ENCODE measurements at places on chromosomes 11 and 22.
A peak's percentile ranks its signal among the peaks of the same experiment; 100 is the strongest.

GRCh38 chr22:44680481-44680894 lies 21.5 kb upstream of the PRR5 start:
- no peak for DNase-seq

DNA sequence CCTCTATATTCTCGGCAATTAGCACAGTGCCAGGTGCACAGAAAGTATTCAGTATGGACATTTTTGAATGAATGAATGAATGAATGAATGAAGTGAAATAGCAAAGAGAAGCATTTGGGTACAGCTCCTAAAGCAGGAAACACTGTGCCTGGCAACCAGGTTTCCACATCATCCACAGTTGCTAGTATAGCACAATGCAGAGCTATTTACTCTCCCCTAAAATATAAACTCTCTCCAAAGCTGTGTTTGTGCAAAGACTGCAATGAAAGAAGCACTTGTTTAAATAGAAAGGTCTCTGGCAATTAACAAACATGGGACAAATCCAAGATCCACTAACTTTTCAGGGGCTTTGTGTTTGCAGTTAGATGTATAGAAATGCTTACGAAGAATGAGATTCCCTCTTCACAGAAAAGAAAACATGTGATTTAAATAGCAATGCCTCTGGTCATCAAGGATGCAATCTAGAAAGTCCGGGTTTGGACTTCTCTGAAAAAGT lies 103.0 kb upstream of the OPCML start:
- no peak for DNase-seq

GRCh38 chr22:50314455-50315288 lies 7.2 kb upstream of the PLXNB2 start:
- no peak for DNase-seq

- no peak for DNase-seq
Observed at GRCh38 chr11:118086913-118087768, at the start of gene SMIM35. Gene SMIM35 (minus strand): TSS chr11:118086963. CDS start chr11:118086757, 206 bp downstream.

- DNase-seq, result peak; percentile 38
Observed at GRCh38 chr11:64659417-64660144, 63.4 kb downstream of the NRXN2 start.

- peak; percentile 20 for DNase-seq
Observed at GRCh38 chr11:65643971-65644370, 6.1 kb downstream of the SIPA1 start.

- DNase-seq, result no peak
Observed at GRCh38 chr11:66293777-66294625, 2.3 kb downstream of the TMEM151A start.

- no peak for DNase-seq
Observed at GRCh38 chr11:110026858-110027626, 66.2 kb upstream of the ZC3H12C start.

GRCh38 chr11:67287355-67288197 lies 1.5 kb upstream of the ANKRD13D start:
- DNase-seq, result no peak

GRCh38 chr22:29074276-29074772 lies 1.5 kb downstream of the KREMEN1 start:
- DNase-seq, result no peak

DNA sequence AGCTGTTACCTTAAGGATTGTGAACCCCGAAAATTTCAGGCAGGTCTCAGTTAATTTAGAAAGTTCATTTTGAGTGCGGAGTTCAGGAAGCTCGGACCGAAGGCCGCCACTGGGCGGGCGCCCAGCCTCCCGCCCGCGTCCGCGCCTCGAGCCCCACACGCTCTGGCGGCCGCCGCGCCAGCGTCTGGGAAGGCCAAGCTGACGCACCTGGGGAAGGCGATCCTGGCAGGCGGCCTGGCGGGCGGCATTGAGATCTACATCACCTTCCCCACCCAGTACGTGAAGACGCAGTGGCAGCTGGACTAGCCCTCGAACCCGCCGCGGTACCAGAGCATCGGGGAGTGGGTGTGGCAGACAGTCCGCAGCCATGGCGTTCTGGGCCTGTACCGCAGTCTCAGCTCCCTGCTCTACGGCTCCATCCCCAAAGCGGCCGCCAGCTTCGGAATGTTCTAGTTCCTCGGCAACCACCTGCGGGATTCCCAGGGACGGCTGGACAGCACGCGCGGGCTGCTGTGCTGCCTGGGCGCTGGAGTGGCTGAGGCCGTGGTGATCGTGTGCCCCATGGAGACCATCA lies 79.5 kb downstream of the CCDC83 start:
- DNase-seq, result no peak

DNA sequence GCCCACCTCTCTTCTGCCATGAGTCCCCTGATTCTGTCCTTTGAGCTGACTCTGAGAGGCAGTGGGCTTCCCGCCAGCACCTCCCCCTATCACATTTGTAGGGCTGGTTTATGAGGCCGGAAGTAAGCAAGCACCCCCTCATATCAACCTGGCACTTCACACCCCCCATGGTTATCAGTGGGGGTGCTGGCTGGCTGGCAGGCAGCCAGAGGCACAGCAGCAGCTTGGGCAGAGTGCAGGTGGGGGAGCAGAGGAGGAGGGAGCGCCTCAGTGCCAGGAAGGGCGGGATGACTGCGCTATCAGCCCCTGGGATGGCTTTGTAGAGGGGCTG lies 22.9 kb upstream of the CHRM4 start:
- no peak for DNase-seq

GRCh38 chr11:95916049-95916448 lies 7.9 kb downstream of the MTMR2 start:
- no peak for DNase-seq

- DNase-seq, result no peak
Observed at GRCh38 chr11:6692128-6692527, 9.0 kb upstream of the MRPL17 start.

- no peak for DNase-seq
Observed at GRCh38 chr11:132943706-132944568, 588.4 kb downstream of the OPCML start.

GRCh38 chr11:613369-613968 lies 2.3 kb downstream of the IRF7 start:
- DNase-seq, result peak; percentile 76

- peak; percentile 48 for DNase-seq
Observed at GRCh38 chr11:45025716-45026492, 75.2 kb upstream of the TP53I11 start.

GRCh38 chr11:19868281-19868821 lies 155.7 kb downstream of the NAV2 start:
- peak; percentile 92 for DNase-seq

GRCh38 chr11:12834630-12835029 lies 160.4 kb downstream of the TEAD1 start:
- no peak for DNase-seq

GRCh38 chr11:86930957-86931547 lies 24.1 kb downstream of the FZD4 start:
- DNase-seq, result no peak

DNA sequence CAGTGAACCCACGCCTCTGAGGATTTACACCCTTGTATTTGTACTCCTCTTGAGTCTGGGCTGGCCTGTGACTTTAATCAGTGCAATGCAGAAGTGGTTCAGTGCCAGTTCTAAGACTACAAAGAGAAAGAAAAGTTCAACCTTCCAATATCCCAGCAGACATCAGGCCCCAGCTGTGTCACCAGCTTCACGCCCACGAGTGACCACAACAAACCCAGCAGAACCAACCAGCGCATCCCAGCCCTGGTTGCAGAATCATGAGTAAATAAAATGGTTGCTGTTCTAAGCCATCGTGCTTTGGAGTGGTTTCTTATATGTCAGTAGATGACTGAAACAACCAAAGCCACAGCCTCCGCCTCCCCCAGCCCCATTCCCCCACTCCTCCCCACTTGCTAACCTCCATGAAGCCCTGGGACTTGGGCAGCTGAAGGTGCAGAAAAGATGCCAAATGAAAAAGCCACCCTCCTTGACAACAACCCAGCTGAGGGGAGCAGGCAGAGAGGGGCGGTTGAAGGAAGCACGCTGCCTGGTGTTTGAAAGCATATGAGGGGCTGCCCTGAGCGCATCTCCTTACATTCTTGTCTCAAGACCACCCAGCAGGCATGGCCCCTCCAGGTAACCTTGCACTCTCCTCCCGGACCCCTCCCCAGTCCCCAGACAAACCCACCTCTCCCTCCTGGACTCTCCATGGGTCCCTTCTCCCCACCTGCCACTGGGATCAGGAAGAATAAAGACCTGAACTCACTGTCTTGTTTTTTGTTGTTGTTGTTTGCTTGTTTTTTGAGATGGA lies 20.9 kb downstream of the TSKU start:
- peak; percentile 57 for DNase-seq

GRCh38 chr11:94727819-94728218 lies 40.3 kb upstream of the AMOTL1 start:
- DNase-seq, result no peak

DNA sequence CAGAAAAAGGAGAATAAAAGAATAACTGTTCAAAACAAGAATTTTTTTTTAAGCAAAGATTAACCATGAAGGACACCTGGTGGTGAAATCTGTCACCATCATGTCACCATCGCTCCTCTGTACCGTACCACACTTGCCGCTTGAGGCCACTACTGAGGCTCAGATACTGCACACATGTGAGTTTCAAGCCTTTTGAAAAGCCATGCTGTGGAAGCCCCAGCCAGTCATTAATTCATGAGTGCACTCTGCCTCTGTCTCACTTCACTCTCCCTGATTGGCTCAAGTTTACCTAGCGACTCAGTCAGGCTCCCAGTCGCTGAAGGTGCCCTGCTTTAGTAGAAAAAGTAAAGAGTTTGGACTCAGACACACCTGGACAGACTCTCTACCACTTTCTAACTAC lies 6.6 kb upstream of the MS4A12 start:
- DNase-seq, result no peak

DNA sequence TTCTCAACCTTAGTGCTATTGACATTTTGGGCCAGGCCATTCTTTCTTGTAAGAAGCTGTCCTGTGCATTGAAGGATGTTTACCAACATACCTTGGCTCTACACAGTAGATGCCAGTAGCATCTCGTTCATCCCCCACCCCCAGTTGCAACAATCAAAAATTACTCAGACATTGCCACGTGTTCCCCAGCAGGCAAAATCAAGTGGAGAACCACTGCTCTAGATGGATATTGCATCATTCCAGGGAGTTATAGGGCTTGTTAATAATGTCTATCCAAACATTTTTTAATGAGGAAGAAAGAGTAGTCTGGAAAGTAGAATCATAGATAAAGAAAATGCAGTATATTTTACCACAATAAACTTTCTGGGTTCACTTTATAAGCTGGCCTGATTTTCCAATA lies 64.1 kb downstream of the PRMT3 start:
- peak; percentile 31 for DNase-seq

DNA sequence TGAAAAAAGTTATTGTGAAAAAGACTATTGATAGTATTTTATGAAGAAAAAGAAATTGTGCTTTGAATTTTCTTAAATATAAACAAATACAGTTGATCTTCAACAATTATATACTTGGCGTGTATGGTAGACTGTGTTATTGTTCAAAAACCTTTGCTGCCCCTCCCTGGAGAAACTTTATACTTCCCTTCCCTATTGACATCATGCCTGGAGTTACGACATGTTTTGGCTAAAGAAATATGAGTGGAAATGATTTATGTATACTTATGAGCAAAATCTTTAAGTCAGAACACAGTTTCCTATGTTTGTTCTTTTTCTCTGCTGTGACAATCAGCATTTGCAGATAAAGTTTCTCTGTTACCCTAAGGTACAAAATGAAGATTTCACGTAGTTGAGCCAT lies 243.8 kb downstream of the TMEM135 start:
- DNase-seq, result peak; percentile 92

DNA sequence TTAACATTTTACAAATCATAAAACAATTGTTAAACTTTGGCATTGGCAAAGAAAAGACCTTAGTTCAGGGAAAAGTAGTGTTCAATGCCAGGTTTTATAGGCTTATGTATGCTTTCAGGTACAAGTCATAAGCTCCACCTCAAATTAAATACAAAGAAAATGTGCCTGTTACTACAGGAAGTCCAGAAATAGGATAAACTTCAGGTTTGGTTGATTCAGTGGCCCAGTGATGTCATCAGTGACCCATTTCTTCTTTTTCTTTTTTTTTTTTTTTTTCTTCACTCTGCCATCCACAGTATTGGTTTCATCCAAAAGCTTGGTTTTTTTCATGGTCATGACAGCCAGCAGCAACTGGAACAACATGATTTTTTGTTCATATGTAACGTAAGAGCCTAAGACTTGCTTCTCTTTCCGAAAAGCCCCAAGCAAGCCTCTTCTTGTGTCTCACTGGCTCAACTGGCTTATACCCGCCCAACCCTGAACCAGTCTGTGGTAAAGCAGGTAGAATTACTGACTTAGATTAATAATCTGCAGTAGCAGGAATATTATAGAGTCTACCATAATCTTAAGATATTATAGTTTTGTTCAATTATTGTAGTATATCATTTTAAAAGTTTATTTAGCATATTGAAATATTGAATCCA lies 46.2 kb downstream of the TTC17 start:
- no peak for DNase-seq

DNA sequence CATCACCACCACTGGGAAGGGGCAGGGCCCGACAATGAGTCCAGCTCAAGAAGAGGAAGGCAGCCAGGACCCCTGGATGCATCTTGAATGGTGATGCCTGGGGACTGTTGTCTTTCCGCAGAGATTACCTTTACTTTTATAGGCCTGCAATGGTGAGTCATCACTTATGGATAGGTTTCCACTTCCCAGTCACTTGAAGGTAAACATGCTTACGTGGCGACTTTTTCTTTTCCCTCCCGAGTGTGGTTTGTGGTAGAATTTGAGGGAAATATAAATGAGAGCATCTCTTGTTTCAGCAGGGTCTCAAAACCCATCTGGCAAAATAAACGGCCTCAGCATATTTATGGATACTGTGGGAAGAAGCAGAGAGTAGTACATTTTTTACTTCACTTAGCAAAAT lies at the start of gene MMP13:
TSS of gene MMP13 (minus strand) at position 109 of the 400 bp plus-strand sequence. CDS start at position 82, 27 bp downstream.
- no peak for DNase-seq

DNA sequence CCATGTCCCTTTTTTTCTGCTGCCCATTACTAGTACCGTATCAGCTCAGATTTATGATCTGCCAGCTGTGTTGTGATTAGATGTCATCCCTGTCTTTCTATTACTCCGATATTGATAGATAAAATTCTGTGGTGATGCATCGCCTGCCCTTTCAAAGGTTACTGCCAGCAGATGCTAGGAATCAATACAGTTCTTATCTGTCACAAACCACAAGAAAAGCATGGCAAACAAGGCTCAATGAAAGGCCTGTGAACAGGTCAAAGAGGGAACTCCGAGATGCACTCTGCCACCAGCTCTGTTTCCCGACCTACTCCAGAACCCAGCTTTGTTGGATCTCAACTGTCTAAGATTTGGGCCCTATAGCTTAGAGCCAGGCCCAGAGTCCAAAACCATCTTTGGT lies 246.0 kb downstream of the CADM1 start:
- DNase-seq, result no peak

DNA sequence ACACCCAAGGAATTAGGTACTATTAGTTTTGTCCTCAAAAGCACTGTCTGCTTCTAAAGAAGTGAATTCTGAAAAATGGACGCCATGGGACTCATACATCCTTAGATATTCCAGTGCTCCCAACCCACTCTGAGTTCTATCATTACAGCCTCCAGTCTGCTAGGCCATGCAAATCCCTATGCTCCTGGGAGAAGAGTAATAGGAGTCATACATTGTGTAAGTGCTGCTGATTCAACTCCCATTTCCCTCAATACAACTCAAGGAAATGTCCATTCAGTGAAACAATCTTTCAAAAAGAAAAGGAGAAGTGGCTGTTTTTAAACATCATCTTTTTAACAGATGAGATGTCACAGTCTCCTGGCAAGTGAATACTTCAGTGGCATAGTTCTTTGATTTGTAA lies 590.2 kb upstream of the LRRC4C start:
- no peak for DNase-seq

GRCh38 chr11:1289211-1289935 lies 20.1 kb downstream of the TOLLIP start:
- no peak for DNase-seq
